ENCODE measurements at places on chromosomes 7 and 10.
A peak's percentile ranks its signal among the peaks of the same experiment; 100 is the strongest.

DNA sequence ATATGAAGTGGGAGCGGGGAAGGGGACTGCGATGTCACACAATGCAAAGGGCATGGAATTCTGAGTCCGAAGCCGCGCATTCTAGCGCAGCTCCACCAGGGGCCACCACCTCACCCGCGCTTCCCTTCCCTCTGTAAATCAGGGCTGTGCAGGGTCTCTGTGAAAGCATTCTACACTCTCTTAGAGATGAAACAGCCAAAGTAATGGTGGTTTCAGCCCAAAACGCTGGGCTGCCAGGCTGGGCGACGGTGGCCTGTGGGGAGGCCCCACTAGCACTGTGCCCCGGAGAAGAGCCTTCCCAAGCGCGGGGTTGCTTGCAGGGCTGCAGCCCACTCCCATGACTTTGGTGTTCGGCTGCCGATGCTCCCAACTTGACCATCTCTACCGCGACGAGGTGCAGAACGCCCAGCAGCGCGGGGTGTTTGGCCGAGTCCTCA is 11.4 kb downstream of the ATG9B start:
- DNase-seq = no peak

GRCh38 chr10:95941115-95941514 is 33.3 kb downstream of the CC2D2B start:
- DNase-seq = no peak

GRCh38 chr10:103895411-103896186 is 22.4 kb downstream of the STN1 start:
- DNase-seq = no peak

DNA sequence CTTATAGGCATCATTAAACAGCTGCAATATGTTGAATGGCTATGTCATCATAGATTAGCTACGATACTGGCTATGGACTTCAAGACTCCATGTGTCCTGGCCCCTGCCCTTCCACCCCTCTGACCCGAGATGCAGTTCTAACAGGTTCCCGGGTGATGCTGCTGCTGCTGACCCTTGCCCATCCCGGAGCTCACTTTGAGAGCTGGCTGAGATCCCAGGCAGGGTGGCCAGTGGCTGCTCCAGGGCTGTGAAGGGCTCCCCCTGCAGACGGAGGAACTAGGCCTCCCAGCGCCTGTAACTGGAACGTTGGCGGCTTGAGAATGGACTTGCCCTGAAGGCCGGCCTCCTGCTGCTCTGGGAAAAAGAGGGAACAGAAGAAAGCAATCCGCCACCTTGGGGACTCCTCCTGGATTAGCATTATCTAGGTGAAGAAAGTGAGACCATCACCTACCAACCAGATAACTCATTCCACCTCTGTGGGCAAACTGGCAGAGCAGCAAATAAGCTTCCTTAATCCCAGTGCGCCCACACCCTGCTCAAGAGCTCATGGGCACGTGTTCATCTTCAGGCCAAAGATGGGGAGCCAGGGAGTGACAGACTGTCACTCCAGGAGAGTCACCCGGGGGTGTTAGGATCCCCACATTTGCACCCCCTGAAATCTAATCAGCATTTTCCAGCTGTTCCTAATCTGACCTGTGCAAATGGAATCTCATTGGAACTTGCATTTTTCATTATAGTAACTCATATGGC is 56.8 kb downstream of the PARP12 start:
- DNase-seq = no peak

DNA sequence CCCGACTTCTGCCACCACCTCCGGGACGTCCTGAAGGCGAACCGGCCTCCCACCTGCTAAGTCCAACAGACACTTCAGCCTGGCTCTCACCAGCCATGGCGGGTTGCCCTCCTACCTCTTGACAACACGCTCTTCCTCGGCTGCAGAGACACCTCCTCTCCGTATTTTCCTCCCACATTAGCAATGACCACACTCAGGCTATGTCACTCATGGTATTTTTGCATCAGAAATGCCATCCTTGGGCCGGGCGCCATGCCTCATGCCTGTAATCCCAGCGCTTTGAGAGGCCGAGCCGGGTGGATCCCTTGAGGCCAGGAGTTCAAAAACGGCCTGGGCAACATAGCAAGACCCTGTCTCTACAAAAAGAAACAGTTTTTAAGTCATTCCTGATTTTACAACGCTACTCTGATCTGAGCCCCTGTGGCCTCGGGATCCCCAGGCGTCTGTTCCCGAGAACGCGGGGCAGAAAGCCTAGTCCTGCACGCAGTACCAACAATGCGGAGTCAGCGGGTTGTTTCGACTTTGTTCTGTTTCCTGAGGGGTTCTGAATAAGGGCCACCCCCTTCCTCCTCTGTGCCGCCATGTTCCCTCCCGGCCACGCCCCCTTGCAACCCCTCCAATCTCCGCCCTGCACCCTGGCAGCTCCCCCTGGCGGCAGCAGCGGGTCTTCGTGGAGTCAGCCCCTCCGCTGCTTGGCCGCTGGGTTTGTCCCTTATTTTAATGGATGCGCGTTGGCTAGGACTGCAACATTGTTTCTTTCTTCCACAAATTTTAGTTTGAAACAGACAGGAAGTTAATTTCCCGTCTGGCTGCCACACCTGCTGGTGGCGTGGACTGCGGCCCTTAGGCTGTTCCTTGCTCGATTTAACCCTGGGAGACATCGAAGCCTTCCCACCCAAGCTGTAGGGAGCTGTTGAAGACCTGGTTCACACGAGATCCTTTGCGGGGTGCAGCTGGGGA is 9.7 kb upstream of the ZFAND2A start:
- peak; percentile 71 for DNase-seq

DNA sequence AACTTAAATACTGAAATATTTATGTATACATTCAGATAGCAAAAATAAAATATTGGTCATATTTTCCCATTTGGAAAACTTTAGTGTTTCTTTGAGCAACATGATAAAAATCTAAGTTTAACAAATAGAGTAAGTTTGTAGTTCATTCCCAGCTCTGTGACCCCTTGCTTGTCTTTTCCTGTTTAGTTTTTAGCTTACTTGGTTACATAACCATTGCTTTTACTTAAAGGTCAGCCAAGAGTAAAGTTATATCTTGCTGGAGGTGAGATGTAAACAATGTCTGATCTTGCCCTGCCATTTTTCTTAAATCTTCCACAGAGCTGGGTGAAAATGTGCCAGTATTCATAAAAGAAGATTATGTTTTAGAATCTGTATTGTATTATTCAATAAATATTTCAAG is 46.7 kb upstream of the MDFIC start:
- DNase-seq = no peak

DNA sequence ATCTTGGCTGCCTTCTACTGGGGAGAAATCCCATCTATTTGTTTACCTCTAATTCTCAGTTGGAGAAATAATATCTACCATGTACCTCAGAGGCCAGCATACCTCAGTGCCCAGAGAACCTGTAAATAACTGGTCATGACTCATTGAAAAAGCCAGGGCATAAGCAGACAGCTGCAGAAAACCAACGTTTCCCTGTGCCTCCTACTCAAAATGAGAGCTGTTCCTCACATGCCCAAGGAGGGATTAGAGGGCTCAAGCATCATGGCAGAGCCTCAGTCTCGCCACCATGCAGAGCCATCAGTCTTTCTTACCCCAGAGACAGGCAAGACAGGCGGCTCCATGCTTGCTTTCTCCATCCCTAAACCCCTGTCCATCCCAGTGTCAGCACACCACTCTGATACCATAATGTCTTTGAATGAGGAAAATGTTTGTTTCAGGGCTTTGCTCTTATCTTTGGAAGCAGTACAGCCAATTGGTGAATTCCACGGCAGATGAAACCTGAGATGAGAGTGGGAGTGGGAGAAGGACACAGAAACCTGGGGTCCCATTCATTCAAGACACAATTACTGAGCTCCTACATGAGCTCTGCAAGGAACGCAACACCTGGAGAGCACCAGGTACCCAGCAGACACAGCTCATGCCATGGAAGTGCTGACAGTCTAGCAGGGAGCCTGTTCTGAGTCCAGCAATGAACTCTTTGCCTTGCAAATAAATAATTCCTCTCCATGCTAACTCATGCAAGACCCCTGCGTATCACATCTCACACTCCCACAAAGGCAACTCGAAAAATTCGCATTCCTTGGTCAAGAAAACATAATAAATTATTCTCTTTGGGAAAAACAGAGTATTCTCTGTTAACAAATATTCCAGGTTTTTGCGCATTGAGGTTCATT is 21.1 kb downstream of the PON1 start:
- no peak for DNase-seq

DNA sequence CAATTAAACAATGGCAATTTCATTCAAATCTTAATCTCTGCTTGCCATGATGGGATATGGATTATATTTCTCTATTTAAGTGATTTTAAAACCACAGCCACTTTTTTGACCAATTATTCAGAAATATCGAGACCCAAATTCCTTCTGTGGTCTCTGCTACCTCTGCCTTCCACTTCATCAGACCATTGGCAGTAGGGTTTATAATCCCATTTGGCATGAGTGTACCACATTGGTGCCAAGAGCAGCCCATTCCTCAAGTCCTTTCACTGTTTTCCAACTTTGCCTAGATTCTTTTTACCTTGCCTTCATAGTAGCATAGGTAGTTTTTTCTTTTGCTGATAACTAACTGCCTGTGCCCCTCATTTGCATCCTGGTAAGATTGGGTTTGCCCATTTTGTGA is 319.9 kb downstream of the ARL4A start:
- DNase-seq = no peak

DNA sequence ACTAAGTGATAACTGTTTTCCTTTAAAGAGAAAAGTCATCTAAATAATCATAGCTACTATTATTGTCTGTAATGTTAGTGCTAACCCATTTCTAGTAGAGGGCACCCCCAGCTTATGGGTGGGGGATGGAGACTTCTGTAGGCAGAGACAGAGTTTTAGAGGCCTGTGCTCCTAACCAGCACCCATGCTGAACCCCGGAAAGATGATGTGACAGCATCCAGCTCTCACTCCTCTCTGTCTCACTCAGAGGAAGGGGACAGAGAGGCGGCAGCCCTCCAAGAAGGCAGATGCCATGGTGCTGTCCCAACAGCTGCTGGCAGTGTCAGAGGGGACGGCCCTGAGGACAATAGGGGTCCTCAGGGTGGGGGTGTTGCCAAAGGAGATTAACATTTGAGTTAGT is 74.4 kb upstream of the PRLHR start:
- no peak for DNase-seq

DNA sequence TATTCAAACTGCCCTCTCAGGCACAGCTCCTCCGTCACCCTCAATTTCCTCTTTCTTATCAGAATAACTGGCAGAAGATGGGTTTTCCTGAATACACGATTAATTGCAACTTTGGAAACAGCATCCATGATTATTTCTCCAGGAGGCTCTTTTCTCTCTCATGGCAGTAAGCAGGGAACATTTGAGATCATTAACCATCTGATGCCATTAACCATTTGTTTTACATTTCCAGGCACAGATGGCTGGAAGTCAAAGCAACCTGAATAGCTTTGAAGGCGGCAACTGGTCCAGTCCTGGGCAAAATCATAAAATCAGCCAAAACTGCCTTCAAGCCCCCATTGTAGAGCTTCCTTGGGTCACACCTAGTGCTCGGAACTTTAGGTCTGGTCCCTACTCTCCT is 289.5 kb upstream of the AOAH start:
- DNase-seq = no peak

- DNase-seq = no peak
These were observed 31.5 kb downstream of the PHF14 start for GRCh38 chr7:11005202-11005601.

DNA sequence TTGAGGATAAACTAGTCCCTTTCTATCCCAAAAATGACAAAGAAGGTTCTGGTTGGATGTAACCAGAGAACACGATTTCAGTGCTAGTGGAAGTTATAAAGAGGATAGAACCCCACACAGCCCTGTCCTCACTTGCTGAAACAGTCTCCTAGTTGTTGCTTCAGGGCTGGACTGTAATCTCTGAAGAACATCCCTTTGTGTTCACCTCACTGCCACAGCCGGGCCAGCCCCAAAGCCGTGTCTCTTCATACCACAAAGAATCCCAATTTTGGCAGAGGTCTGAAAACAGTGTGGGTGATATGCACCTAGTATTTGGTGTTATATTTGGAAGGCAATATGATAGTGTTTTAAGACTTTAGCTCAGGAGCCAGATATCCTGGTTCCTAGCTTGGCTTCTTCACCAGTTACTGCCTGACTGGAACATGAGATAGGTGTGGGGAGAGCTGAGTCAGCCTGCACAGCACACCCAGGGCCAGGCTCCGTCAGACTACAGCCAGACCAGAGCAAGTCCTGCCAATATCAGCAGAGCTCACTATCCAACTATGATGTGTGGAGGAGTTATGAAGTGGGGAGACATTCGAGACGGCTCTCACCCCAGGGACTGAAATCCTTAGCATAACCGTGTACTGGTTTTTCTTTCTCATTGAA is 21.2 kb downstream of the CYP3A4 start:
- peak; percentile 39 for DNase-seq

- no peak for DNase-seq
These were observed 4.9 kb upstream of the SCD start for GRCh38 chr10:100341953-100342626.

DNA sequence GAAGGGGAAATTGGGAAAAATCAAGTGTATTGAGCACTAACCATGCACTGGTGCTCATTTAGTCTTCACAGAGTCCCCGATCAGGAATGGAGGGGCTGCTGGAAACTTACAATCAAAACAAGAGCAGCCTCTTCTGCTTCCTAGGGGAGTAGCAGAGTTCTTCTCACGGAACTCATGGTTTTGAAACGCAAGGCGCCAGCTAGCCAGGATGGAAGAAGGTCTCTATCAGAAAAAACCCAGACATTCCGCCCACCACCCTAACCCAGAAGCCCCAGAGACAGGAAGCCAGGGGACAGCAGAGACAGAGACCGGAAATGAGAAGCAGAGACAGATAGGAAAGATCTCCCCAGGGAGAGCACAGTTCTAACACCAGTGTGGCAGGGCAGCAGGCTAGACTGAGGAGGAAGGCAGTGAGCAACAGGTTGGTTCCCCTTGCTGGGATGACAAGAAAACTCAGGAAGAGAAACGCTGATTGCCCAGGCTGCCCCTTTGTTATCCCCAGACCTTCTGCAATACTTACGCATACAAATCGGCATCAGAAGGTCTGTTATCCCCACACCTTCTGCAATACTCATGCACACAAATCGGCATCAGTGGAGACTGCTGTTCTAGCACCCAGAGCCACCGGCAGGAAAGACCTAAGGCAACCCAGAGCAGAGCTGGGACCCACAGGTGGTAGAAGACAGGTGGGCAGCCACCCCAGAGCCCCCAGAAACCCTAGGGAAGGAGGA is 99.2 kb downstream of the CPXM2 start:
- DNase-seq = no peak

DNA sequence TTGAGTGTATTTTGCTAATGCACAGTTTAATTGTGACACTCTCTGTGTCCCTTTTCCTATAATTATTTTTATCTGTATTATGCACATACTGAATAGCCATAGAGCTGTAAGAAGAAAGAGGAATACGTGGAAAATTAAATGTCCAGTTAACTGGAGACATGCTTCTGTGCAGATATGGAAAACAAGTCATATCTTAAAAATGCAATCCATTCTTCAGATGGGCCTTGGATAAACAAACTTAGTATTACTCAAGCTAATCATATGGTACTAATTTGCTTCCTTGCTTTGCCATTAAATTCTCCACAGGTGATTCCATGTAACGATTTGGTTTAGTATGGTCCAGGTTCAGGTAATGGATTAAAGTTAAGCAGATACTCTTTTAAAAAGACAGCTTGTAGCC is 201.2 kb upstream of the CELF2 start:
- DNase-seq = no peak

GRCh38 chr10:27536437-27536836 is 32.3 kb downstream of the RAB18 start:
- DNase-seq = no peak
